A549 treated with RU486 at 1 μM for 4 hours (cell line): ENCODE measurements at places on chromosomes 2 and 18. TPM values are rescaled to one million over a fixed set of nuclear protein-coding genes. Genes with fewer than 3 reads are reported as not detected.

Gene ABCG5
- not detected in 5 replicates for total RNA-seq

Gene REG3G
- total RNA-seq: not detected in 5 replicates

Gene IL36RN
- 0.06 to 0.59 TPM (median 0.08 TPM) in 4 of 5 replicates, not detected in the other for total RNA-seq

Gene CRIM1
- 104 to 157 TPM (median 143 TPM) in 5 replicates for total RNA-seq

Gene CYTIP
- not detected in 5 replicates for total RNA-seq

Gene IL18RAP
- 0.05 TPM in 1 of 5 replicates, not detected in the others for total RNA-seq

Gene REG3A
- not detected in 5 replicates for total RNA-seq

Gene OTOS
- not detected in 5 replicates for total RNA-seq

Gene ADCYAP1
- not detected in 5 replicates for total RNA-seq

Gene RETSAT
- 51.9 to 58.7 TPM (median 54.3 TPM) in 5 replicates for total RNA-seq

Gene POTEC
- total RNA-seq: not detected in 5 replicates

Gene IAH1
- 80.2 to 100 TPM (median 95.3 TPM) in 5 replicates for total RNA-seq

Gene GATA6
- 2.0 to 2.9 TPM (median 2.6 TPM) in 5 replicates for total RNA-seq

Gene RBM44
- total RNA-seq: 0.14 to 0.33 TPM (median 0.18 TPM) in 5 replicates

Gene CFC1
- not detected in 5 replicates for total RNA-seq

Gene TRABD2A
- total RNA-seq: 7.8 to 12.1 TPM (median 11.2 TPM) in 5 replicates

Gene CENPA
- total RNA-seq: 47.2 to 64.0 TPM (median 55.1 TPM) in 5 replicates
